ENCODE measurements at places on chromosomes 6 and 20.

DNA sequence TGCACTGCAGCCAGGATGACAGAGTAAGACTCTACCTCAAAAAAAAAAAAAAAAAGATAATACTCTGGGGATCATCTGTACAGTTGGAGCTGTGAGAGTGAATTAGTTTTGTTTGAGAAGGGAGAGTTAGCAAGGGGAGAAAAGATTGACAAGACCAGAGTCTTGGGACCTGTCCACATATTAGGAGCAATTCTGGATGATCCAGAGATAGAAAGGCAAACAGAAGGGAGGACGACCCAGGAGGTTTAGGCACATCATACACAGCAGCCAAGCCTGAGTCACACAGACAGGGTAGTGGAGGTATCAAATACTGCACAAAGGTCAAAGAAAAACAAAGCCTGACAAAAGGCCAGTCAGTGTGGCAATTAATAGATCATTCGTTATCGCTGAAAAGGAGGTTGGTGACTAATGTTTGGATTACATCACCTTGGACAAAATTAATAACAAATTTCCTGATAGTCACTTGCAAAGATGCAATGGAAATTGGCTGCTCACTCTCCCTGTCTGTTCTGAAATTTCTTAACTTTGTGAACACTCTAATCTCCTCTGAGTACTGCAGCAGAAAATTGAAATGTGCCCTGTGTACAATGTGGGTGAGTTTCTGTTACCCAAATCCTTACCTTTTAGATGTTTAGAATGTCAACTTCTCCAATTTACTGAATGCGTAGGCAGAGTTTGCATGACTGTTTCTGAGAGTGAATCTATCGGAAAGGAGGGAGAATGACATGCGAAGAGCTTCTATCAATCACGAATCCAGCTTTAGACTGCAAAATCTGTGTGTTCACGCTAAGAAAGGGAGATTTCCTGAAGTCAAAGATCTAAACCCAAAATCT lies 105.4 kb downstream of the TSHZ2 start:
- DNase-seq, result peak; percentile 60

GRCh38 chr6:37017606-37018197 lies 12.2 kb downstream of the FGD2 start:
- no peak for DNase-seq

DNA sequence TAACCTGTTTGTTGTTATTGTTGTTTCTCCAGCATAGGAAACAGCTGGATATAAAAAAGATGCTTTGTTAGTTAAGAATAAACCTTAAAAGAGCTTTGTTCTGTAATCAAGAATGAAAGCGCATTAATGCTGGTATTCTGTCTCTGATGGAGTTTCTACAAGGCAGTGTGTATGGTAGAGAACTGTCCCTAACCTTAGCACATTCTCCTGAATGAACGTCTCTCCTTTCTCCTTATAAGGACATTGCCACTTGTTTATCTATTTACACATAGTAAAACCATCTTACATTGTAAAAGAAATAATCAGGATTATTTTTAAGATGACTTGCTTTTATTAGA lies 33.8 kb upstream of the LCA5 start:
- DNase-seq, result no peak

GRCh38 chr6:150176659-150177058 lies 33.8 kb downstream of the PPP1R14C start:
- no peak for DNase-seq

GRCh38 chr20:50744143-50744792 lies 12.9 kb downstream of the PARD6B start:
- DNase-seq, result peak; percentile 42

DNA sequence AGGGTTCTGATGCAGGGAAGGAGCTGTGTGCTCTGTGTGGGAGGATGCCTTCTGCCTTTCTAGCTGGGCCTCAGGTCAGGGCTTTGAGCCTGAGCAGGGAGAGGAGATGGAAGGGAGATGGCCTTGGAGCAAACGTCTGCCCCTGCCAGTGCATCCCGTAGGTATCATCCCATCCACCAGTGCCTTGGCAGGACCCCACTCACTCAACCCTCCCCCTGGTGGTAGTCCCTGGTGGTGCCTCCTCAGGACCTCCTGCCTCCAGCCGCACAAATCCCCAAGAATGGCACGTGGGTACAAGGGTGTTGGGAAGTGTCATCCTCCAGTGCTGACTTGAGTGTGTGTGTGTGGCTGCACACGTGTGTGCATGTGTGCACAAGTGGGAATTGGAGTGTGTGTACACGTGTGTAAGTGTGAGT lies 23.1 kb upstream of the MICB start:
- no peak for DNase-seq

GRCh38 chr6:13765570-13765969 lies 48.8 kb downstream of the MCUR1 start:
- DNase-seq, result no peak

DNA sequence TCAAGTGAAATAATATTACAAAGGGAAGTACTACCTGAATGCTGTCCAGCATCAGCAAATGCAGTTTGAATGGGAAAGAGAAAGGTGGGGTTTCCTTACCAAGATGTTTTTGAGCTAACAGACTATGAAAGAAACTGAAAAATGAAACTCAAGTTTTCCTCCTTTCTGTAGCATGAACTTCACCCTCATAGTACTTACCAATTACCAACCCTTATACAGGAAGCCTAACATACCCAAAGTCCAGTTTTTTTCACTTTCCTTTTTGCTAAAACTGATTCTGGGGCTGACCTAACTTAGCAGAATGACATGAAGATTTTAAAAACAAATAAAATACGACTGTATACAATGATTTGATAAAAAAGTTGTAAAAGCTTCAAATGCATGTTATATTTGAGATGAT lies 5.2 kb downstream of the ZNFX1 start:
- DNase-seq, result no peak

DNA sequence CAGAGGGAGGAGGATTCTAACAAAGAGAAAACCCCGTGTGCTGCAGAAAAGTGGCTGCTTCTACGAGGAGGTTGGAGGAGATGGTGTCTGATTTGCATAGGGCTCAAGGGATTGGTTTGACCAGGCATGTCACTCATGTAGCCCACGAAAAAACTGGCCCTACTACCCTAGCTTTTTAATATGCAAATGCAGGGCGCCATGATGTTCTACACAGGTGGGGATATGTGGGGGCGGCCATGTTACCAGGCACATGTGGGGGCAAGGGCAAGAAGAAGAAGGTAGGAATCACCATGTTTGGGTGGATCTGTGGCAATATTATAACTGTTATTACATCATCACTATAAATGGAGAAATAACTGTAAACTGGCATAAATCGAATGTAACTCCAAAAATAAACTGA lies 9.9 kb downstream of the KIAA1755 start:
- DNase-seq, result no peak

DNA sequence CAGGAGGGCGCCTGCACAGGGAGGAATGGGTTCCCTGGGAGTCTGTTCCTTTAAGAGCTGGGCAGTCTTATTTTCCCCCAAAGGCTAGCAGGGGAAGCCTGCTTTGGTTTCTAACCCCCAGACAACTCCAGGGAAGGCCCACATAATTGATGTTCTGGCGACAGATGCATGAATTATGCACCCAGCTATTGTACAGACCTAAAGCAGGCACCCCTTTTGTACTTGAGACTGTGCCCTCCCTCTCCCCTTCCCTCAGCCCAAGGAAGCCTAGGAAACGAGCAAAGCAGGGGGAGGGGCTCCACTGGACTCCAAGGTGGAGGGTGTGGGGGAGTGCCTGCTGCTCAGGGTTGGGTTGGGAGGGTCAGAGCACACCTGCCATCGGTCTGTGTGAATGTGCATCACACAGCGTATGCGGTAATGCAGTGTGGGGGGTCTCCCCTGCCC lies 102.1 kb downstream of the KCNB1 start:
- no peak for DNase-seq

DNA sequence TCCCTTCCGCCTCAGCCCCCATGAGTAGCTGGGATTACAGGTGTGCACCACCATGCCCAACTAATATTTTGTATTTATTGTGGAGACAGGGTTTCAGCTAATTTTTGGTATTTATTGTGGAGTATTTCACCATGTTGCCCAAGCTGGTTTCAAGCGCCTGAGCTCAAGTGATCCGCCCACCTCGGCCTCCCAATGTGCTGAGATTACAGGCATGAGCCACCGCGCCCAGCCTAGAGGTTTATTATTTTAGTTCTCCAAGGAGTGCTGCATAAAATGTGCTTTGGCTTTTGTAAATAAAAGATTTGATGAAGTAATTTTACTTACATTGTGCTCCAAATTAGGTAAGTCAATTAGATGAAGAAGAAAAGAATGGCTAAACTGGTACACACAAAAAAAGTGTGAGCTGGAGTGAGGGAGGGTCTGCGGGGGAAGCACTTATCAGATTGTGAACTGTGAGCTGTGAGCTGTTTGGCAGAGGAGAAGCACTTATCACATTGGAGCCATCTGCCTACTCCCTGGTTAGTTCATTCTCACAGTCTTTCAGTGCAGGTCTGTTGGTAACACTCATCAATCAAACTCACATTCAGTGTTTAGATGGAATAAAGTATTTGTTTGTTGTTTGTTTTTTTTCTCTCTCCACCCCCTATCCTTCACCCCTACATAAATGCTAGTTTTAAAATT lies 398.0 kb downstream of the EPHA7 start:
- DNase-seq, result no peak

GRCh38 chr6:25177500-25178028 lies 101.6 kb upstream of the CARMIL1 start:
- no peak for DNase-seq

DNA sequence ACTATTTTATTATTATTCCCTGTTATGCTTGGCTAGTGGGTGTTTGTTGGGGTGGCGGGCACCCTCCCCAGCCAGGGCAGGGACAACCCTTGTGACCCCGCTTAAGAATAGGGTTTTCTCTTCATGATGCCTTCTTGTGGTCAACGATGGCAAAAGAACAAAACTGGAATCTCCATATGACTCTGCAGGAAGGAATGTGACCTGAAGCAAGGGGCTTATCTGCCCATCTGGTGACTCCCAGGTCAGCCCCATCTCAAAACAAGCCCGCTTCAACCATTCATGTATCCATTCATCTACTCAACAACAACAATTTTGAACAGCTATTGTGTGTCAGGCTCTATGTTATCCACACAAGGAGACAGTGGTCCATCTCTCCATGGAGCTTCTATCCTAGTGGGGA lies 30.9 kb upstream of the TGM6 start:
- no peak for DNase-seq

GRCh38 chr6:124539096-124539495 lies 423.1 kb upstream of the RNF217 start:
- DNase-seq, result no peak

GRCh38 chr6:129134535-129134934 lies 251.6 kb downstream of the LAMA2 start:
- no peak for DNase-seq

- peak; percentile 72 for DNase-seq
Observed at GRCh38 chr6:144317736-144318135, 32.6 kb downstream of the UTRN start.

GRCh38 chr6:97275804-97276203 lies 7.2 kb downstream of the MMS22L start:
- no peak for DNase-seq

- DNase-seq, result no peak
Observed at GRCh38 chr20:23820493-23820892, 6.0 kb downstream of the CST2 start.

- DNase-seq, result no peak
Observed at GRCh38 chr6:72102561-72102960, 216.2 kb downstream of the RIMS1 start.

DNA sequence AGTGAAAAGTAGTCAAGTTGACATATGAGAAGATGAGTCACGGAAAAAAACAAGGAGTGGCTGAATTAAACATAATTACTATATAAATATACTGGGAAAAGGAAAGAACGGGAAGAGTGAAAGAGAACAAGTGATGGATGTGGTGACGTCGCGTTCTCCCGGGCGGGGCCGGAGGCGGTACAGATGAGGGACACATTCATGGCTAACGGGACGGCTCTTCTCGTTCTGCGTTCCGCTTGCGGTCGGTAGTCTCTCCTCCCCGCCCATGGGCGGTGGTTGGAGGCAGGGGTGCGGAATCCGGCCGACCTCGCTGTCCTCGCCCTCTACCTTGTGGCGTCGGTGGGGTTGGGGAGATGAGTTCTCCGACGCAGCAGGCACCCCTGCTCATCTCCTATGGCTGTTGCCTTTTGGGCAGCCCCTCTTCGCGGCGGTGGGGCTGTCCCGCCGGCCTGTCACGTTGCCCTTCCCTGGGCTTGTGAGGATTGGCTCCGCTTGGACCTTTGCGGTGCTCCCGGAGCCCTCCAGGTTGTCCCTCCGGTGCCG lies 22.5 kb downstream of the HLA-G start:
- no peak for DNase-seq

DNA sequence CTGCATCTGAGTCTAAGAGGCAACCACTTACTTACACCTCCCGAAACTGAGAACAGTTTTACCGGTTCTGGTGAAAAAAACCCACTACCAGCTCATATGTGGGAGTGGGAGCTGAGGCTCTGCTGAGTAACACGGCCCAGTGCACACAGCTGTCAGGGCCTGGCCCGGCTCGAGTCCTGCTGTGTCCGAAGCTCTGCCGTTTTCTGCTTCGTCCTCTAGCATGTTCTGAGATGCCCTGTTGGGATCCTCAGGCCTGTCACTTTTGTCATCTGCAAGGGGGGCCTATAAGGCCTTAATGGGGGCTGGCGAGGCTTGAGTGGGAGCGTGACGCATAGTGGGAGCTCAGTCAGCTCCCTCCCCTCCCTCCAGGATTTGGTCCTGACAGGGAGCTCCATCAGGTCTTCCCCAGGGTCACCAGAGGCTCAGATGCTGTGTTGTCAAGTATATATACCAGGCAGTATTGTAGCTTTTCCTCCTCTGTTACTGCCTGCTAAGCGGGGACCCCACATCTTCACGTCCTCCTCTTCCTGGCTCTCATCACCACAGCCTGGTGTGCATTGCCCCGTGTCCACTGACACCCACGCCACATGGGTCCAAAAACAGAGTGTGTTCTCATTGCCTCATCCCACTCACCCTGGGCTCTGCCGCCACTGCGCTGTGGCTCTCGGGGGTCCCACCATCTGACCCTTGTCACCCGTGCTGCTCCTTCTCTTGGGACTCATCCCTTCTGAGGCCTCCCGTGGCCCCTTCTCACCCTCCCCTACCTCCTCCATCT lies 45.2 kb upstream of the FANCE start:
- no peak for DNase-seq

DNA sequence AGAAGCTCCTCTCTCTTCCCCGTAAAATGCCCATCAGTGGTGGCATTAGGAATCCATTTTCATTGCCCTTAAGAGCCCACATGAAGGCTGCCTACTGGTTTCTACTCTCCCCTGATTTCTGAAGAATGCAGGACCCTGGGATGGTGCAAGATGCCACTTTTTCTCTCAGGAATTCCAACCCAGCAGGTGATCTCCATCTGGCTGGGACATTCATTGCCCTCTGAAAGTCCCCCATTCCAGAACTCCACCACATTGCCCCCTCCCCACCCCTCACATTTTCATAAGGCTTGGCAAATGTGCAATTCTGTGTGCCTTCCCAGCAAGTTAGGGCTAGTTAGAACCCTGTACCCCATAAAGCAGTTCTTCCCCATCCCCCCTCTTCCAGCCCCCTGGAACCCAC lies 88.0 kb downstream of the BANF2 start:
- no peak for DNase-seq

DNA sequence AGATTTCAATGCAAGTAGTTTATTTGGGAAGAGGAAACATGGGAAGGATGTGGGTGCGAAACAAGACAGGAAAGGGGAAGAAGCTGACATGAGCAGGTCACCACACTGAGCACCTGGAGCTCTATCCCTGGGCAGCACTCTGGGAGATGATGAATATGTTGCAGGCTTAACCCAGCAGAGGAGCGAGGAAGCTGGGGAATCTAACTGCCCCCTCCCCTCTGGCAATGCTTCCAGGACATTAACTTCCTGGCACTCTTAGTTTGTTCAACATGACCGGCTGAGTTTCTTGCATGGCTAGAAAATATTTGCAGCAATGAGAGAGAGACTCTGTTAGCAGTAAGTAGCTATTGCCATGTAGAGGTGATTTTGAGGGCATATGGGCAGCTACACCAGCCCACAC lies 4.9 kb upstream of the ADA start:
- no peak for DNase-seq

Measured in endothelial cell of umbilical vein (primary cell).